ENCODE measurements at places on chromosomes 2 and 18.
A peak's percentile ranks its signal among the peaks of the same experiment; 100 is the strongest.

GRCh38 chr18:59735269-59735860 lies 38.1 kb upstream of the CCBE1 start:
- DNase-seq, result no peak

DNA sequence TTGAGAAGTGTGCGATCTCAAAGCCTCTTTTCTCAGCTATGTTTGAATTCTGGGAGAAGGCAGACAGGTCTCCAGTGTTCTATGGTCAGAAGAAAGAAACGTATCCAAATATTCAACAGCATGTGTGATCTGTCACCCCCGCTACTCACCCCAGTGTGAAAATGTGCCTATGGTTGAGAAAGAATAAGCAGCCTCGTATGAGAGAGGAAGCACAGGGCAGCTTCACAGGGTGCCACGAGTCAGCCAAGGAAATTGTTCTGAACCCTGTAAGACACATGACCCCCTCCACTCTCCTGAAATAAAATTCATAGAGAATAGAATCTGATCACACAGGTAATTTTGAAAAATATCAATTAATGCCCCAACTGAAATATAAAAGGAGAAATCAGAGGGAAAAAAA lies 8.0 kb upstream of the SF3B1 start:
- peak; percentile 45 for DNase-seq

DNA sequence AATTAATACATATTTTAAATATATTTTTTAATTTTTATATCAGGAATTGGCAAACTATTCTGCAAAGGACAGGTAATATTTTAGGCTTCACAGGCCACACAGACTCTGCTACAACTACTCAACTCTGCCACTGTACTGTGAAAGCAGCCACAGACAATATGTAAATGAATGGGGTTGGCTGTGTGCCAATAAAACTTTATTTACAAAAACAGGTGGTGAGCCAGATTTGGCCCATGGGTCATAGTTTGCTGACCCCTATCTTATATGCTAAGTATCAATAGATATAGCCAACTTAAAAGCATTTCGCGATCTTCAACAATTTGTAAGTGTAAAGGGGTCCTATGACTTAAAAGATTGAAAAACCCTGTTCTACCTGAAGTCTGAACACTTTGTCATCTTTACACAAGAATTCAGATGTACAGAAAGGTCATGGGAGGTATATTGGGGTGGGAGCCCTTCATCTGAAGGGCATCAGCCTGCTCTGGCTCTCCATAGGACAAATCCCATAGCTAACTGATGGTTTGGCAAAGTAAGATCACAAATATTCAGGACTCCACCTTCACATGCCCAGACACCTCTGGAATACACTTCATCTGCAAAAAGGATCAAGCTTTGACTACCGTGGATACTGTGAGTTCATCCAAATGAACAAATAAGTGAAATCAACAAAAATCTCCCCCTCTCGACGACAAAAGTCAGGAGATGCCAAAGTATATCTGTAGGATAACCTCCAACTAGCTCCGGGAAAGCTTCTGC lies 65.9 kb downstream of the C1D start:
- no peak for DNase-seq

GRCh38 chr2:217065695-217066405 lies 206.0 kb upstream of the TNP1 start:
- DNase-seq, result no peak

GRCh38 chr2:15633971-15634346 lies 42.3 kb downstream of the DDX1 start:
- no peak for DNase-seq

GRCh38 chr2:239747274-239747673 lies 277.9 kb downstream of the NDUFA10 start:
- no peak for DNase-seq

DNA sequence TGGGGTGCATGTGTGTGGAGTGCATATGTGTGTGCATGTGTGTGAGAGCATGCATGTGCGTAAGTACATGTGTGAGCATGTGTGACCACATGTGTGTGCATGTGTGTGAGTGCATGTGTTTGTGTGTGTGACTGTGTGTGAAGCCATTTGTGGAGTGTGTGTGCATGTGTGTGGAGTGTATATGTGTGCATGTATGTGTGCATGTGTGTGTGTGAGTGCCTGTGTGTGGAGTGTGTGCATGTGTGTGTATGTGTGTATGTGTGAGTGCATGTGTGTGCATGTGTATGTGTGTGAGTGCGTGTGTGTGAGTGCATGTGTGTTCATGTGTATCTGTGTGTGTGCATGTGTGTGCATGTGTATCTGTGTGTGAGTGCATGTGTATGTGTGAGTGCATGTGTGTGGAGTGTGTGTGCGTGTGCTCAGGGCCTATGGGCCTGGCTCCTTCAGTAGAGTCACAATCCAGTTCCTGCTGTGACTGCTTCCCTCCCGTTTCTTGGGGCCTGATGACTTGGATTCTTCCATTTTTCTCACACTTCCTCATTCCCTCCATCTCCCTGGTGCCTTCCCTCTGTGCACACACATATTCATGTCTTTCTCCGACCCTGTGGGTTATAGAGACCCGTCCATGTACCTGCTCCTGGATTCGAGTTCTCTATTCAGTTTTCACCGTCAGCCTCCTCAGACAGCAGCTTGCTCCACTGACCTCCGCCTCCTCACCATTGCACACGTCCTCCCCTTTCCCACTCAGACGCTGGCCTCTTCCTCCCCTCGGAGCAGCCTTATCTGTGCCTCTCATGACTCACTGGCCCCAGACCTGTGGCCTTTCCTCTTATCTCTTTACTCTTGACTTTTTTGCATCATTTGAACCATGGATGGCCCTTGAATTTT lies 25.2 kb downstream of the TOGARAM2 start:
- DNase-seq, result no peak

- no peak for DNase-seq
Observed at GRCh38 chr2:228548230-228548629, 366.7 kb upstream of the SPHKAP start.

- DNase-seq, result no peak
Observed at GRCh38 chr2:44650796-44651195, 289.0 kb downstream of the CAMKMT start.

DNA sequence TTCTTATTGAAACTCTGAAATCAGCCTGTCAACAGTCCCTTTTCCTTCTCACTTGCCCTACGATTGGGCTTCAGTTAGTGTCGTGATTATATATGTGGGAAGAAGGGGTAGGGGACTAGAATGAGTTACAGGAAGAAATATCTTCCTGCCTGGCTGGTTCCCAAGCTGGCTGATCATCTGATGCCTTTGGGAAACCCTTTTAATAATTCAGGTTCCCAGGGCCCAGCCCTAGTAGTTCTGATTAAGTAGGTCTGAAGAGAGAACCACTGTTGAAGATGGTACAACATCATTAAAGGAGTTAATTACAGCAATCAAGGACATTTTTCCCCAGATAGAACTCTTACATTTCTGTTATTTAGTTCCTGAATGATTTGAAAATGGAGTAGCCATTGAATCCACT lies 110.1 kb upstream of the EML6 start:
- DNase-seq, result no peak

DNA sequence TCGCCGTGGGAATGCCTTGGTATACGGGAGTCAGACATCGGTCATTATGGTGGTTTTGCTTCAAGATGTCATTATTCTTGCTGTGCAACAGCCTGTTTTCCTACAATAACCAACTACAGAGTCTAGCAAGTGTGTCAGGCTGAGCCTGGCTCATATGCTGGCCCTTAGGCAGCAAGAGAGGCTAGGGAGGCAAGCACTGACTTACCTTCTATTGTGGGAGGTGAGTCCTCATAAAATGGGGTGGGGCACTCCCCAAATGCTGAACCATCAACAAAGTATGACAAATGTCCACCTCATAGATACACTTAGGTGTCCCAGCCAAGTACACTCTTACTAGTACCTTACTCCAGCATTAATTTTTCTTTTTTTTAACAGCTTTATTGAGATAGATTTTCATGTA lies 77.0 kb upstream of the ATL2 start:
- DNase-seq, result no peak

- DNase-seq, result peak; percentile 65
Observed at GRCh38 chr2:99615247-99615771, 125.5 kb upstream of the REV1 start.

- DNase-seq, result no peak
Observed at GRCh38 chr2:128642316-128642715, 323.6 kb upstream of the HS6ST1 start.

- no peak for DNase-seq
Observed at GRCh38 chr18:44899832-44900231, 219.1 kb downstream of the SETBP1 start.

- no peak for DNase-seq
Observed at GRCh38 chr2:79619976-79620375, 107.1 kb downstream of the CTNNA2 start.

DNA sequence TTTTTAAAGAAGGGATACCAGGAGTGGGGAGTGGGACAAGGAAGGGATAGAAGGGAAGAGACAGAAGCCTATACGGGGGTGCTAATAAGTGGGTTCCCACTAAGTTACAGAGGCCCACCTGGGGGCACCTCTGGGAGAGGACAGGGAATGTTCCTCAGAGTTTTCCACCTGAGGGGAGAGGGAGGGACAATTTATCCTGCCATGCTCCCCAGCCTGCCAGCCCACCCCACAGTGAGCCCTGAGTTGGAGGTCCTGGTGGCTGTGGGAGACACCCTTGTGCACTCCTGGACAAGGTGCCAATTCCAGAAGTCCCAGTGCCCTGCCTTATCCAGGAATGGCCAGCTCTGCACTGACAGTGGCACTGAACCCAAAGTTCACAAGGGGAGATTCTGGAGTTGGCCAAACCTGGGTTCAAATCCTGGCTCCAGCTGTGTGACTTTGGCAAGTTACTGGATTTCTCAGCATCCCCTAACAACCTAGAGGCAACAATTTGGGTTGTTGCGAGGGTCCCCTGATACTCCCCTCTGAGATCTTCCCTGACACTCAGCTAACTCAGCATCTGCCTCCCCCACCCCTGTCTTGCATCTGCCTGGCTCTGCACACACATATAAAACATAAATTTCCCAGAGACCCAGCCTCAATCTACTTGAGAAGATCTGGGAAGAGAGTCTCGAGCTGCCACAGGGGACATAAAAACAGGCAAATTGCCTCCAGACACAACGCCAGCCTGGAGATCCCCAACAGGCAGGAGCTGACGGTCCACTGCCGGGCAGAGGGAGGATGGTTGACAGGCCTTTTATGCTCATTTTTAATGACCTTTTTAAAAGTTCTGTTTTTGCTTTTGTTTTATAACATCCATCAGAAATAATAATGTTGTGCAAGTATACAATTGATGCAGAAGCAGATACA lies 98.7 kb upstream of the ST3GAL5 start:
- no peak for DNase-seq

DNA sequence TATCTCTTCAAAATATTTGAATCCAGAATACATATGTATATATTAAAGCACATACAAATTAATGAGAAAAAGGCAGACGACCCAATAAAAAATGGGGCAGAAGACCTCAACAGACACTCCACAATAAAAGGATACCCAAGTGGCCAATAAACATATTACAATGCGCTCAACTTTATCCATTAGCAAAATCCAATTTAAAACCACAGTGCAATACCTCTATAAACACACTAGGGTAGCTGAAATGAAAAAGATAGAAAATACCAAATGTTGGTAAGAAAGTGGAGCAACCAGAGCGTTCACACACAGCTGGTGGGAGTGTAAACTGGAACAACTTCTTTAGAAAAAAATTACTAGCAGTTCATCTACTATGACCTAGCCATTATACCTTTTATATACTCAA lies 75.3 kb downstream of the CCDC148 start:
- DNase-seq, result no peak

- DNase-seq, result peak; percentile 88
Observed at GRCh38 chr2:11498543-11499034, 32.6 kb upstream of the E2F6 start.

- peak; percentile 77 for DNase-seq
Observed at GRCh38 chr18:59041819-59042815, 97.6 kb upstream of the SEC11C start.

GRCh38 chr2:157793053-157793612 lies 83.0 kb downstream of the ACVR1 start:
- no peak for DNase-seq

DNA sequence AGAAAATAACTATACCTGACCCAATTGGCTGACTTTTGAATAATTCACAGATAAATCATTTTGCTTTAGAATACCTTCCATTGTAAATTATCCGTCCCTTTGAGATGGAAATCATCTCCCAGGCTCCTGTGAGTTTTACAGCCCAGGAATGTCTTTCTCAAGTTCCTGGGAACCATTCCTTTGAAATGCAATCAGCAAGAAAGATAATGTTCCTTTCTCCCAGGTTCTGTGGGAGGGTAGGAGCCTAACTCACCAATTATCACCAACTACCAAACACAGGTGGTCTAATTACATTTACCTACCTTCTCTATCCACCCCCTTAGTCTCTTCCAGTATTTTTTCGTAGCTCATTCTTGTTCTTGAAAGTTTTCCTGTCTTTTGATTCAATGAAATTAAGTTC lies 1016.0 kb downstream of the SOCS6 start:
- DNase-seq, result no peak

- DNase-seq, result no peak
Observed at GRCh38 chr2:117679952-117680351, 134.5 kb upstream of the DDX18 start.

GRCh38 chr2:100146657-100146960 lies 4.2 kb upstream of the AFF3 start:
- DNase-seq, result no peak

- DNase-seq, result peak; percentile 71
Observed at GRCh38 chr2:238970553-238971081, 122.7 kb downstream of the TWIST2 start.

DNA sequence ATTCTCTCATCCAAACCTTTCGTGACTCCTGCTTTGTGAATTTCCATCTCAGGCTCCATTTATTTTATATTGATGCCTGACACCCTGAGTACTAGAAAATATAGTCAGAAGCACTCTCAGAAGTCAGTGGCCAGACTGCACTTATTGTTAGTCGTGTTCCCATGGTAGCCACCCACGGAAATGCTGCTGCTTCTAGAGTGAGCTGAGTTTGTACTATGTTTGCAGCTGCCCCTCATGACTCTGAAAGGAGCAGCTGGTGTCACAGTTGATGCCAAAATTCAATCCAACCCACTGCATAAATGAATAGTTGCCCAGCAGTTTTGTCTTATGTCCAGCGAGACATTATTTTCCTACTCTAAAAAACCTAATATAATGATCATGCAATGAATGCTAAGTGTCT lies 265.2 kb upstream of the SPHKAP start:
- DNase-seq, result peak; percentile 84

- DNase-seq, result no peak
Observed at GRCh38 chr2:98515250-98515991, 70.8 kb downstream of the INPP4A start.
